Immature natural killer cell (primary cell): ENCODE measurements at places on chromosomes 16 and 17.

GRCh38 chr17:40177275-40177874 is at the start of gene RAPGEFL1:
Gene RAPGEFL1 (plus strand): TSS chr17:40177470. CDS start chr17:40177862, 392 bp downstream.
- peak; percentile 74 for DNase-seq
- peaks cover 3% of the 10 kb centered on the region for H3K36me3 ChIP-seq
- peak within 1 kb of the TSS; percentile 76 for H3K27ac ChIP-seq

GRCh38 chr16:15440852-15441251 is 6.5 kb downstream of the BMERB1 start:
- H3K4me1 ChIP-seq = peaks cover 2% of the 10 kb centered on the region
- no peak for DNase-seq
- H3K4me3 ChIP-seq = no peak overlapping the region
- H3K27me3 ChIP-seq = peaks cover 3% of the 10 kb centered on the region
- no peak overlapping the region for H3K27ac ChIP-seq

DNA sequence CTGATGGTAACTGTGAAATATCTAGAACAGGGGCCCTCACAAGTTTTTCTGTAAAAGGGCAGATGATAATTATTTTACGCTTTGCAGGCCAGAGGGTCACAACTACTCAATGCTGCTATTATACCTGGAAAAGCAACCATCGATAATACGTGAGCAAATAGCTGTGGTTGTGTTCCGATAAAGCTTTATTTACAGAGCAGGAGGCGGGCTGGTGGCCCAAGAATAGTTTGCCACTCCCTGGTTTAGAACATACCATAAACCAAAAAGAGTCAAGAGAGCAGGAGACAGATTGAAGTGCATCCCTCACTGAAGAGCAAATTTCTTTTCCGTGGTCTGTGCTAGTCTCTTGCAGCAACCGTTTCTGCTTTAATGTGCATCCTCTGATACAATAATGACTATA is 77.9 kb upstream of the DYNLRB2 start:
- no peak overlapping the region for H3K27ac ChIP-seq
- no peak overlapping the region for H3K4me3 ChIP-seq
- H3K4me1 ChIP-seq = no peaks in the 10 kb centered on the region
- H3K27me3 ChIP-seq = no peaks in the 10 kb centered on the region
- no peak for DNase-seq

DNA sequence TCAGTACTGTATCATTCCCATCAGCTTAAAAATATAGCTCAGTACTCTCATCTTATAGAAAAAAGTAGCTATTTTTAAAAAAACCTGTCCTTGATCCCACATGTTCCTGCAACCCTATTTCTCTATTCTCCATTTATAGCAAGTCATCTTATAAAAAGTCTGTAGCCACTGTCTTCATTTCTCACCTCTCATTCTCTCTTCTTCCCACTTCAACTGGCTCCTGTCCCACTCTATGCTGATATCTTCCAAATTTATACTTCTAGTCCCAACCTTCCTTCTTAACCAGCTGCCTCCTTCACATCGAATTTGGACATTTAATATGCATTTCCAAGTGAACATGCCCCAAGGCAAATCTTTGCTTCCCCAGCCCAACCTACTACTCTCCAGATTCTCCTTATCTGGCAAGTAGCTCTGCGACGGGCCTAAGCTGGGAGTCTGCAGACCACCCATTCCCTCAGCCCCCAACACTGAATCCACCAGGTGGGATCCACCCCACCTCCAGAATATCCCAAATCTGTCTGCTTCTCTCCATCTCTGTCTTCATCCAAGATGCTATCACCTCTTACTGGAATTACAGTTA is 52.0 kb upstream of the TANC2 start:
- H3K36me3 ChIP-seq = no peaks in the 10 kb centered on the region
- H3K4me1 ChIP-seq = no peaks in the 10 kb centered on the region
- H3K4me3 ChIP-seq = no peak overlapping the region
- peaks cover 7% of the 10 kb centered on the region for H3K27me3 ChIP-seq
- DNase-seq = no peak
- H3K27ac ChIP-seq = no peak overlapping the region

- peaks cover 4% of the 10 kb centered on the region for H3K4me1 ChIP-seq
- DNase-seq = no peak
- H3K36me3 ChIP-seq = no peaks in the 10 kb centered on the region
Measured at GRCh38 chr17:2770129-2770528, 20.7 kb upstream of the CCDC92B start.

DNA sequence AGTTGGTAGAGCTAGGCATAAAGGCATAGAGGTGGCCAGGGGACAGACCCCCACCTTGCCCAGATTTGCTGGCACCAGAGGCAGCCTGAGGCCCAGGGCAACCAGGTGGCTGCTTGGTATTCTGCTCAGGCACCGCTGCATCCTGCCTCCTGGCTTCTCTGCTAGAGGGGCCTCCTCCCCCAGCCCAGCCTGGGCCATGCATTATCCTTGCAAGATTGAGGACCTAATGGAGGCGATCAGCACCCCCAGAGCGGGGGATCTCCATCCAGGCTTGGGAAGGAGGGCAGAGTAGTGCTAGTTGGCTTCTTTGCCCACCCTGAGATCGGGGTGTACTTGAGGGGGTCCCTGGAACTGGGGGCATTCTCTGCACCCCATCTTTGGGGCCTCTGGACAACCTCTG is 23.8 kb downstream of the CDK5RAP3 start:
- H3K27me3 ChIP-seq = peaks cover 5% of the 10 kb centered on the region
- H3K4me1 ChIP-seq = peaks cover 3% of the 10 kb centered on the region
- H3K4me3 ChIP-seq = no peak overlapping the region
- no peak for DNase-seq
- no peak overlapping the region for H3K27ac ChIP-seq

DNA sequence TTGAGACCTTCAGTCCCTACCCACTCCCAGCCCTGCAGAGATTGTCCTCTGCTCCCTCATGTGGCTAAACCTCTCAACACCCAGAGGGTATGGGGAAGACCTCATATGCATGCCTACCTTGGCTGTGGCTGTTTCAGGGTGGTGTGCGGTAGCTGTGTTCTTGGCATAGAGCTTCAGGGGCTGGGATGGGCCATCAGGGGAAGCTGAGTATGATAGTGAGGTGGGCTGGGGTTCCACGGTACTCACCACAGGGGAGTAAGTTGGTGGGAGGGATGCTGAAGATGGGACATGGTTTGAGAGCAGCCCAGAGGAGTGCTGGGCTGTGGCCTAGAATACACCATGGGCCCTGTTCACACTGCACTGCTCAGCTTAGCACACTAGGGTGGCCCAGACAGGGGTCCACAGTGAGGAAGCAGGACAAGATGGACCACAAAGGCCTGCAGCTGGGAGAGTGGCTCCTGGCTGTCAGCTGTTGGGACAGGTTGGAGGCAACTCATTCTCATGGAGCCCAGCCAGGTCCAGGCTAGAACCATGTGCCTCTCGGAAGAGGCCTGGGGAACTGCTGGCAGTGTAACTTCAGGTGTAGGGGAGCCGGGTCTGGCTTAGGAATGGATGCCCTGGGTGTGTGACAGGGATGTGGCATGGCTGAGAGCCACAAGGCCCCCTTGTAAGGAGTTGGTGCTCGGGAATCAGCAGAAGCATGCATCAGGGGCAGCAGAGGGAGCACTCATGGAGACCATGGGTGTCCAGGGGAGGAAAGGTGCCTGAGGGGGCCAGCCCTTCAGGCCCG is 3.1 kb downstream of the MFAP4 start:
- no peak overlapping the region for H3K4me3 ChIP-seq
- H3K36me3 ChIP-seq = peaks cover 39% of the 10 kb centered on the region
- peaks cover 2% of the 10 kb centered on the region for H3K27me3 ChIP-seq
- no peak overlapping the region for H3K27ac ChIP-seq

DNA sequence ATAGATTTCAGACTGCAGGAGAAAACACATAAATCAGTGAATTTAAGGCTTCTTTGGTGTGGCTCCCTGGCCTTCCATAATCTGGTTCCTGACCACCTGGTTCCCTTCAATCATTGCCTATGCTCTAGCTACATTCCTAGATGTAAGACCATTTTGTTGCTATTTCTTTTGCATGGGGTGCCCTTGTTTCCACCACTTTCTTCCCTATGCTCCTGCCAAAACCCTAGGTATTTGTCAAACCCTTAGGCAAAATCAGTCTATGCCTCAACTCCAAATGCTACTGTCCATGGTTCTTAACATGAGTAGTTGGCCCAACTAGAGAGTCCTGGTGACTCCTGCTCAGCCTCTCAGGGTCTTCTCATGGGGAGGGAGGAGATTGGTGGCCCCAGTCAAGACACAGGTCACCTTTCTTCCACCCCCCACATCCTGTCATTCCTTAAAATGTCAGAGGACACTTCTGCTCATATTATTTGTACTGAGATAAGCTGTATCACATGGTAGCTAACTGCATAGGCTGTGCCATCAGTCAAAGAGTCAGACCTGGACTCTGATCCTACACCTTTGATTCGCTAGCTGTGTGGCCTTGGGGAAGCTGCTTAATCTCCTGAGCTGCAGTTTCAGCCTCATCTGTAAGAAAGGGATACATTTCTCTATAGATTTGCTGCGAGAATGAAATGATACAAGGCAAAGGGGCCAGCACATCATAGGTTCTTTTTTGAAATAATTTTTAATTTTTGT is 15.0 kb downstream of the ACSM5 start:
- DNase-seq = no peak
- no peak overlapping the region for H3K27ac ChIP-seq
- H3K36me3 ChIP-seq = no peaks in the 10 kb centered on the region

- no peak overlapping the region for H3K4me3 ChIP-seq
- no peak for DNase-seq
- H3K27me3 ChIP-seq = no peaks in the 10 kb centered on the region
- H3K4me1 ChIP-seq = no peaks in the 10 kb centered on the region
Measured at GRCh38 chr17:71339206-71339605, 781.6 kb upstream of the SOX9 start.

GRCh38 chr16:9457215-9457614 is 365.8 kb downstream of the HAPSTR1 start:
- no peaks in the 10 kb centered on the region for H3K36me3 ChIP-seq
- no peak for DNase-seq
- no peak overlapping the region for H3K4me3 ChIP-seq
- H3K27ac ChIP-seq = no peak overlapping the region
- H3K4me1 ChIP-seq = no peaks in the 10 kb centered on the region
- peaks cover 5% of the 10 kb centered on the region for H3K27me3 ChIP-seq

- peaks cover 55% of the 10 kb centered on the region for H3K4me1 ChIP-seq
- DNase-seq = no peak
- peaks cover 9% of the 10 kb centered on the region for H3K27me3 ChIP-seq
- H3K36me3 ChIP-seq = no peaks in the 10 kb centered on the region
Measured at GRCh38 chr16:79269211-79269863, 331.2 kb downstream of the MAF start.

- no peak for DNase-seq
- no peaks in the 10 kb centered on the region for H3K27me3 ChIP-seq
- H3K36me3 ChIP-seq = peaks cover 8% of the 10 kb centered on the region
- H3K4me3 ChIP-seq = no peak overlapping the region
- H3K27ac ChIP-seq = no peak overlapping the region
Measured at GRCh38 chr16:35792516-35793285, 2333.3 kb downstream of the TP53TG3F start.

DNA sequence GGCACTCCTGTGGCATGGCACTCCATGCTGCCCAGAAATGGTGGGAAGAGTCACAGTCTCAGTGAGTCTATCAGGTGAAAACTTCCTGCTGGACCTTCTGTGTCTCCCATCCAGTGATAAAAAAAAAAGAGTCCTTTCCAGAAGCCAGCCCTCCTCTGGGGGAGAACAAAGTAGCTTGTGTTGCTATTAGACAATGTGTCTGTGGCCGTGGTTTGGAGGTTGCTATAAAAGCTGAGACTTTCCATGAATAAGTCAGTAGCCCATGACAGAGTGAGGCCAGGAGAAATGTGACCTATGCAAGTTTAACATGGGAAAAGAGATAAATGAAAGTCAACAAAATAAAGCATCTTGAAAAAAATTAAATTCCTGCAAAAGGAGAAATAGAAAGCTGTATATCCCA is 250.7 kb upstream of the MON1B start:
- no peaks in the 10 kb centered on the region for H3K4me1 ChIP-seq
- no peaks in the 10 kb centered on the region for H3K36me3 ChIP-seq
- DNase-seq = no peak
- no peaks in the 10 kb centered on the region for H3K27me3 ChIP-seq
- H3K4me3 ChIP-seq = no peak overlapping the region

GRCh38 chr17:58279736-58280479 is 827 bp downstream of the MPO start:
- H3K4me1 ChIP-seq = peaks cover 8% of the 10 kb centered on the region
- H3K27ac ChIP-seq = no peak overlapping the region
- peaks cover 2% of the 10 kb centered on the region for H3K27me3 ChIP-seq
- DNase-seq = peak; percentile 15
- no peaks in the 10 kb centered on the region for H3K36me3 ChIP-seq

DNA sequence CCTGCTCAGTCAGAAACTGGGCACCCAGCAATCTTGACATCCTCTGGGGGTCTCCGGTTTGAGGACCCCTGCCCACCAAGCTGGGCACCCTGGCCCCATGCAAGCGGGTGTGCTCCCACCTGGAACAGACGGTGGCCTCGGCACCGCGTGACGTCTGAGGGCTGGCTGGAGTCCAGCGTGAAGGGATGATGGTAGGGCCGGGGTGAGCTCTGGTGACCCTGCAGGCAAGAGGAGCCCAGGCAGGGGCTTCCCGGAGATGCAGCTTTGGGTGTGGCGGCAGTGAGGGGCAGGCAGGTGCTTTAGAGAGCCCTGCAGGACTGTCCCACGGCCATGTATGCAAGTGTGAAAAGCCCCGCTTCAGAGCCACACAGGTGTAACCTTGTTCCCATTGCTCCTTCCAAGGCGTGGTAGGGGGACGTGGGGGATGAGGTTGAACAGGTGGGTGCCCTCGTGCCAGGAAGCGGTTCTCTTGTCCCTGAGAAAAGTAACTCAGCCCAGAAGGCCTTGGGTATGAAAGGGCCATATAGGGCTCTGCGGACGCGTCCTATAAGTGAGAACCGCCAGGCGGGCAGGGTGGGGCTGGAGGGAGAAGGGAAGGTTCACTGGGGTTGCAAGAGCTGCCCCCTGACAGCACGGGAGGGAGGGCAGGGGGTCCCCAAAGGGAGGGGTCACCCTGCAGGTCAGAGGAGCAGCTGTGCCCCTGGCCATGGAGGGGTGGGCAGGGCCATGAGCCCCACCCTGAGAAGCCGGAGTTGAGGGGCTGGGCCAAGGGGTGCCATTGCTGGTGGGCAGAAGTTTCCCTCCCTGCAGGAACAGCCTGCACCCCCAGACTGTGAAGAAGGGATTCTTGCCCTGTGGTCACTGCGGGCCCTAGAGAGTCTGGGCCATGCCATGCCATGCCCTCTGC is 9.2 kb downstream of the RGS11 start:
- no peak overlapping the region for H3K4me3 ChIP-seq
- H3K27me3 ChIP-seq = no peaks in the 10 kb centered on the region
- no peaks in the 10 kb centered on the region for H3K4me1 ChIP-seq
- no peaks in the 10 kb centered on the region for H3K36me3 ChIP-seq
- no peak for DNase-seq

GRCh38 chr16:3188925-3189825 is 1.2 kb downstream of the OR1F1 start:
- peak overlapping the region; percentile 81 for H3K4me3 ChIP-seq

DNA sequence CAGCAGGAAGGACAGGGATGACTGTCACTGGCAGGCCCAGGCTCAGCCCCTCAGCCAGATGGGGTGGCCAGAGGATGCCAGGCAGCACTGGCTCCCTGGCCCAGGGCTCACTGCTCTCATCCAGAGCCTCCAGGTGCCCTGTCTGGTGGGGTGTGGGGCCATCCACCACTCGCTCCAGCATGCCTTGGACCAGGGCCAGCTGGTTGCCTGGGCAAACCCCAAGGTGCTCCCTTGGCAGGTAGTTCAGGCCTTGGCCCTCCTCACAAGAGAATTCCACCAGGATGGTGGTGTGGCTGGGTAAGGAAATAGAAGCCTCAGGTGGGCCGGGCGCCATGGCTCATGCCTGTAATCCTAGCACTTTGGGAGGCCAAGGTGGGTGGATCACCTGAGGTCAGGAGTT is 29.4 kb downstream of the LGALS9 start:
- H3K4me1 ChIP-seq = no peaks in the 10 kb centered on the region
- H3K27me3 ChIP-seq = peaks cover 3% of the 10 kb centered on the region
- H3K4me3 ChIP-seq = no peak overlapping the region
- DNase-seq = no peak
- no peaks in the 10 kb centered on the region for H3K36me3 ChIP-seq
